Activated CD4-positive, alpha-beta memory T cell treated with anti-CD3 and anti-CD28 coated beads, Interleukin-2, amount 10 ng/mL, durations not matched to agents 7 days and 5 days (primary cell): ENCODE measurements at places on chromosomes 3 and 15. TPM values are rescaled to one million over a fixed set of nuclear protein-coding genes. Genes with fewer than 3 reads are reported as not detected.

Gene AADAC
- total RNA-seq: not detected

Gene C3orf62
- total RNA-seq: 7.1 TPM

Gene CAND2
- not detected for total RNA-seq

Gene DUOXA2
- not detected for total RNA-seq

Gene RHCG
- not detected for total RNA-seq

Gene C3orf52
- 2.6 TPM for total RNA-seq

Gene TTC14
- 66.2 TPM for total RNA-seq

Gene SLC28A2
- not detected for total RNA-seq

Gene FGF12
- not detected for total RNA-seq

Gene ABI3BP
- not detected for total RNA-seq

Gene CLN6
- 40.0 TPM for total RNA-seq

Gene PLA2G4F
- total RNA-seq: not detected

Gene SLC6A11
- not detected for total RNA-seq

Gene THRB
- total RNA-seq: not detected

Gene GALNT15
- total RNA-seq: not detected

Gene INSYN1
- total RNA-seq: not detected
